Stimulated activated CD8-positive, alpha-beta memory T cell treated with anti-CD3 and anti-CD28 coated beads, Interleukin-2, amount 100 ng/mL, for 48 hours (primary cell): ENCODE measurements at places on chromosomes 6 and 20.

- no peak for DNase-seq
These were observed 127.0 kb downstream of the PXDC1 start for GRCh38 chr6:3624250-3625136.

DNA sequence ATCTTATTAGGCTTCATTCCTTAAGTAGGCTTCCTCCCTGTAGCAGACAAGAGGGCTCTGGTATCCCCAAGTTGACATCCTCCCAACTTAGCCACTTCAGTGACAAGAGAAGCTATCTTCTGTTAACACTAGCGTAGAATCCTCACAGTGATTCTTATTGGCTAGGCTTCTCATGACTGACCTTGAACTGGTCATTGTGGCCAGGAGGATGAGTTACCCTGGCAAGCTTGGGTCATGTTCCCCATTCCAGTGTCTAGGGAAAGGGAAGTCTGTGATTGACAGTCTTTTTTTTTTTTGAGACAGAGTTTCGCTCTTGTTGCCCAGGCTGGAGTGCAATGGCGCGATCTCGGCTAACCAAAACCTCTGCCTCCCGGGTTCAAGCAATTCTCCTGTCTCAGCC lies 7.1 kb downstream of the CDKAL1 start:
- DNase-seq: no peak

DNA sequence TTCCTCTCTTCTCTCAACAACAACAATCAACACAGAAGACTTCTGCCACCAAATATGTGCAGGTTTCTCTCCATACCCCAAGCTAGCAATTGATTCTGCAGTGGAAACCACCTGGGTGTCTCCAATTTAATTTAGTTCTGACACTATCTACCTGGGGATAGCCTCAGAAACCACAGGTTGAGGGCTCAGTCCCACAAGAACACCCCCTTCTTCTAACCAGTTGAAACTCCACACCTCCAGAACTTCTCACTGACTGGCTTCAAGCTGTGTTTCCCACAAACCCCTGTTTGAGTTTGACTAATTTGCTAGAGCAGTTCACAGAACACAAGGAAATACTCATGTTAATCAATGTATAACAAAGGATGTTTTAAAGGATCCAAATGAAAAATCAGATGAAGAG lies 52.5 kb upstream of the SPTLC3 start:
- no peak for DNase-seq

DNA sequence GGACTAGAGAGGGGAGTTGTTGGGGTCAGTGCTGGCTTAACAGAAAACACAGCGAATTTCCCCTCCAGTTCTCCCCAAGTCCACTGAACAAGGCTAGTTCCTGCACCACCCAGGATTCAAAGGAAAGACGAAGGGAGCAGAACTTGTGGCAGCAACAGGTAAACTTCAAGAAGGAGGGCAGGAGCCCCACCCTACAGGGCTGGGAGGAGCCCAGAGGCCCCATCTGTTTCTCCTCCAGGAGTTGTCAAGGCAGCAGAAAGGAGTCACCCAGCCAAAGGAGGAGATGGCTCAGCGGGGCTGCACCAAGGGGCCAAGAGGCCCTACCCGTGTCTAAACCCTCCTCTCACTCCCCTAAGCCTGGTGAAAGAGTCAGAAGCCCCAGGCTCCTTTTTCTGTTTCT lies 1.7 kb downstream of the SAPCD1 start:
- DNase-seq: no peak

DNA sequence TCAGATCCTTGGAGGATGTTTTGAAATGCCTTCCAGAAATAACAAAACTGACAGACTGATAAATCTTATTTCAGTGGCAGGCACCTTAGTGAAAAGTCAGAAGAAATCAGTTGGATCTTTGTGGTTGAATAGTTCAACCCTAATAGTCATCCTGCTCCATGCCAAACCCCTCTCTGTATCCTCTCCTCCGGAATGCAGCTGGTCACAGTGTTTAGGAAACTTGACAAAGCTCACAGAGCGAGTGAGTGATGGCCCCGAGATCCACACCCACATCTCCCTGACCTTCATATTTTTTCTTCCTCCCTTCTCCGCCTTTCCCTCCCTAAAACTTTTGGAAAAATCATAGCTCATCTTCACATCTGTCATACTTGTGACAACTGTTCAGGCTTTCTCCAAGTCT lies 464.8 kb upstream of the CDH4 start:
- DNase-seq: no peak

DNA sequence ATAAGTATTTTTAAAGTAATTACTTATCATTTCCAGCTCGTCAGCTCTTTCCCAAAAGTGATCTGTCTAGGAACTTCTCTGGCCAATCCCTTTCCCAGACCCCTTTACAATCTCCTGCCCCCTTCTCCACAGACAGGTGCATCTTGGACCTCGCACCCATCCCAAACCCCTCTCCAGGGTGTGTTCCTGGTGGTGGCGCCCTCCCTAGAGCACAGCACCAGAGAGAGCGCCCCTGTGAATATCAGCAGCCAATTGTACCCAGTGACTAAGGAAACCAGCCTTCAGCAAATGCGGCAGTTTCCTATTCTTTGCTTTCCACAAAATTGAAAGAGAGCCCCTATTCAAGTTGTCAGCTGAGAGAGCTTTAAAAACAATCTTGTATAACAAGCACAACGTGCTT lies 157.7 kb downstream of the RNASET2 start:
- DNase-seq: no peak

DNA sequence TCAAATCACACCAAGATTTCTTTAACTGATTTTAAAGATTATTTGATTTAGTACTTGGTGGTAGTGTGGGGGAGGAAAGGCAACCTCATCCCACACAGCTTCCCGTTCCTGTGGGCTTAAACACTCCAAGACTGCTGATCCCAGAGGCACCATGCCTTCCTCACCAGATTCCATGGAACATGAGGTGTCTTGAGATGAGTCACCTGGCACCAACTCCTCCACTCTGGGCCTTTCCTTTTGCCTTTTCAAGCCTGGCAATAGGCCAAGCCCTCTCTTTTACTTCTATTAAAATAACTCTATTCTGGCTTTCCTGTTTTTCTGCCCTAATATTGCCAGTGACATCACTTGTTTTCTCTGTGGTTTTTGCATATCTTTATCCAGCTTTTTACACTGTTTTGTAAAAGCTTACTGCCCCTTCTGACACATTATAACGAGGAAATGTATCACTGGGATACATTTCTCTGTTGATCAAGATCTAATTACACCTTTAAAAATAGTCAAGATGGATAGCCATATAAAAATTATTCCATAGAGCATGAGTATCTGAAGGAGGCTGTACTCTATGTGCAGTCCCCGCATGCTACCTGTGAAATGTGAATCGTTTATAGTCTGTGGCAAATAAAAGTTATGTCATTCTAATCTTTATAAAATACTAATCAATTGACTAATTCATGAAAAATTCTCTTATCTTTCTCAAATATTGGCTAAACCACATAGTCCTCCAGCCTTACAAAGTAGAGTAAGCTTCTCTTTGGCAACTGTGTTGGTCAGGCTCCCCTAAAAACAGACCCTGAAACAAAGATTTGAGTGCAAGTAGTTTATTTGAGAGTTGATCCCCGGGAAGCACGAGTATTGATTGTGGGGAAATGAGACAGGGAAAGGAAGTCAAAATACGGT lies 257.8 kb upstream of the KCNQ5 start:
- DNase-seq: no peak

DNA sequence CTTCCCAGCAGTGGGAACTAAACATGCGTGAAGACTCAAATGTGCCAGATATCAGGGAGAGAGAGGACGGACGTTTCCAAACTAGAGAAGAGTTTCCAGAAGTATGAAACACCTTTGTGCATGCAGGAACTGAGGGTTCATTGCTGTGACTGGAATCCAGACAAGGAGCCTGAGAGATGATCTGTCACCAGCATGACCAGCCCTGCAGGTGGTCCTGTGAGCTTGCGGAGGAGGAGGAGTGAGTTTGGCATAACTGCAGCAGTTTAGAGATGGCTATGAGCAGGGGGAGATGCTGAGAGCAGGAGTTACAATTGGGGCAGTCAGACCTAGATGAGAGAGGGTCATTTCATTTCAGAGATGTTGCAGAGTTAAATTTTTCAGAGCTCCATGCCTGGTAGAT lies 89.6 kb downstream of the SLC22A3 start:
- DNase-seq: no peak

DNA sequence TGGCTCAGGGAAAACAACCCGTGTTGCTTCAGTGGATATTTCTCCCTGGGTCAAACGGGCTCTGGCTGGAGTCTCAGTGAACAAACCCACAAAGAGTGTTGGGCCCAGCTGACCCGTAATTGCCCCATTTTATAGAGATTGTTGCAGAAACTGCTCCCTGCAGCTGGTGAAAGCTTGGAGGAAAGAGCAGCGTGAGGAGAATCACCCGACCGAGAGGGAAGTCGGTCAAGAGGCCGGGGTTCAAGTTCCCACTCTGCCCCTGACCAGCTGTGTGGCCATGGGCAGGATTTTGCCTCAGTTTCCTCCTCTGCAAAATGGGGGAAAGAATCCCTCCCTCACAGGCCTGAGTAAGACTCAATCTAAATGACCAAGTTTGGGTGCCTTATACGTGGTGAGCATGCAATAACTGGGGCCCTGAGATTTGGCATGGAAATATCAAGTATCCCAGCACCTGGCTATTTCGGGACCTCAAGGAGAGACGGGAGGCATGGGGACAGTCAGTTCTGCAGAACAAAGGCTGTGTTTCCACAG lies 1.7 kb upstream of the TGM2 start:
- DNase-seq: no peak

GRCh38 chr6:106525107-106525881 lies 104.0 kb downstream of the RTN4IP1 start:
- no peak for DNase-seq

- no peak for DNase-seq
These were observed 62.9 kb upstream of the PIM1 start for GRCh38 chr6:37106982-37107491.

GRCh38 chr6:112202639-112203341 lies 51.6 kb downstream of the LAMA4 start:
- DNase-seq: no peak

DNA sequence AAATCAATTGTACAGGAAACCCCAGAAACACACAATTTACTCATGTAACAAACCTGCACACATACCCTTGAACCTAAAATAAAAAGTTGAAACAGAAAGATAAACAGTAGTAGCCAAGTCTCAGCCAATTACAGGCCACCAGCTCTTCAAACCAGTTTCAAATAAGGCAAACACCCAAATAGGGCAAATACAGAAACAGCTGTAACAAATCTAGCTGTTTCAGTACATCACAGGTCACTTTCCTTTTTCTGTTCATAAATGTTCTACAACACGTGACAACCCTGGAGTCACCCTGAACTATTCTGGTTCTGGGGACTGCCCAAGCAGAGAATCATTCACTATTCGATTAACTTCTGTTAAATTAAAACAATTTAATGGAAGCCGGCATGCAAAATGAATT lies 329.0 kb downstream of the GJA1 start:
- no peak for DNase-seq

- no peak for DNase-seq
These were observed 19.1 kb downstream of the IPCEF1 start for GRCh38 chr6:154337406-154338005.

- no peak for DNase-seq
These were observed 111.1 kb downstream of the UST start for GRCh38 chr6:148857798-148858390.

- DNase-seq: no peak
These were observed 21.8 kb downstream of the ULBP1 start for GRCh38 chr6:149985481-149985937.

DNA sequence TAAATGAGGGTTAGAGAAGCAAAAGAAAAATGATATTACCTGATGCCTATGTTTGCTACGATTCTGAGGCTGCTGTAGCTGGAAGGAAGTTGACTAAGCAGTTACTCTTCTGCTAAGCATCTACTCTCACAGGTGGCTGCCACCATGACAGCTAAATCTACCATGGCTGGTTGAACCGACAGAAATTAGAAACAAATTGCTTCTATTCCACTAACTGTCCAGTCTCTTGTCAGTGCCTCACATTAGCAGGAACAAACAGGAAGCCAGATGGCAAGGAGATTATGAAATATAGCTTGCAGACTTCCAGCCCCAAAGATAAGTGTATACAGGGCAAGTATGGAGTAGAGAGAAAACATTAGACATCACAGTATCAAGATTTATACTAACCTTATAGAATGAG lies 59.4 kb upstream of the TMEM200A start:
- no peak for DNase-seq

DNA sequence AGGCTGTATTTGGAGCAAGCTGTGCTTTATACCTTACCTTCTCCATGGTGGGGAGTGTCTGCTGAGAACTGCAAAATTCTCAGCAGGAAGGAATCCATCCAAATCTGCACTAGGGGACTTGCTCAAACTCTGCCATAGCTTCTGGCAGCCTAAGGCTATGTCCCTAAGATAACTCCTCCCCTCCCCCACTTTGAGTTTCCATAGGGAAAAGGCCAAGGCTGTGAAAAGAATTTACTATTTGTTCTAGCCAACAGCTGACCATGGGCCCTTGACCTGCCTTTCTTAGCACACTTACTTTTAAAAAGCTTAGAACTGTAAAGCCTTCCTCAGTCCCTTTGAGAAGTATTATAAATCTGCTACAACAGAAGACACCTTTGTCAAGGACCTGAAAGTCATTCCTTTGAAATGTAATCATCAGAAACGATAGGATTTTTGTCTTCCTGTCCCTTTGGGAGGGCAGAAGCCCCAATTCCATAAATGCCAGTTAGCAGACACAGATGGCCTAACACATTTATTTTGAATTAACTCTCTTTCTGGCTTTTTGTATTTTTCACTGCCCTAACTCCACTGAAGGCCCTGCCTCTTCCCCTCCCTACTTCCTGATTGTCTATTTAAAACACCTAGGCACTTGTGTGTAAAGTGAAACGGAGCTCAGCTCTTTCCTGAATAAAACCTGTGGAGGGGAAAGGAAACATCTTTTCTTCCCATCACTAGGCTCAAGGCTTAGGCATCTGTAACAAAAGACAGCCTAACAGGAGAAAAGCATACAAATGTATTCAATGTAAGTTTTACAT lies 157.1 kb downstream of the AKAP7 start:
- DNase-seq: no peak

DNA sequence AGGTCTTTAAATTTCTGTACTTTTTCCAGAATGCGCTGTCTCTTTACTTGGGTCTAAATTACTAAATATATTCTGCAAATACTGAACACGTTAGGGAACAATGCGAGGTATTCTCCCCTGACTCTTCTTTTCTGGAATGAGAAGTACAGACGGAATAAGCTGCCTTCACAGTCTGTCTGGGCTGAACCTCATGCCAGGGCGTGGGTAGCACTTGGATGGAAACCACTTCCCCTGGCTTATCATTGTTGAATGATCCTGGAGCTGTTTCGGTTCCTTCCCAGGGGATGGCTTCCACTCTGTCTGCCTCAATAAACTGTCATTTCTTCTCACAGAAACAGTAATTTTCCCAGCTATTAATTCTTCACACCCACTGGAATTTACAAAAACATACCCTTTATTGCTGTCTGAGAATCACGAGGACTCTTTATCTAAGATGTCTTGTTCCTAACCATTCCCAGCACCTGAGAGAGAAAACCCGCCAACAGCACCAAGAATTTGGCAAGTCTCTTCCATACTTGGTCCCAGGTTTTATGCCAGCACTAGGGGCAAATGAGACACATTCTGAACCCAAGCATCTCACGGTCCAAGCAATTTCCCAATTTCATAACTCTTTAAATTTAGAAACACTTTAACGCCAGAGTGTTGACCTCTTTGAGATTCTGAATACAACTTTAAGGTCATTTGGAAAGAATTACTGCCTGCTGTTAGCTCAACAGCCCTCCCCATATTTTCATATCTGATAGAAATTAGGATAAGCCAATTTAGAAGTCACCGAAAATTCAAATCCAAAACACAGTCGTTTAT lies 43.2 kb upstream of the ADGRF5 start:
- no peak for DNase-seq

GRCh38 chr20:63963784-63964301 lies 5.9 kb downstream of the ZNF512B start:
- DNase-seq: no peak

GRCh38 chr6:122677406-122677805 lies 67.2 kb downstream of the PKIB start:
- no peak for DNase-seq
